ENCODE measurements at places on chromosomes 3 and 15.

GRCh38 chr15:39948817-39949216 lies 14.9 kb downstream of the EIF2AK4 start:
- DNase-seq, result no peak

GRCh38 chr3:106345353-106346027 lies 476.7 kb upstream of the CBLB start:
- DNase-seq, result no peak

DNA sequence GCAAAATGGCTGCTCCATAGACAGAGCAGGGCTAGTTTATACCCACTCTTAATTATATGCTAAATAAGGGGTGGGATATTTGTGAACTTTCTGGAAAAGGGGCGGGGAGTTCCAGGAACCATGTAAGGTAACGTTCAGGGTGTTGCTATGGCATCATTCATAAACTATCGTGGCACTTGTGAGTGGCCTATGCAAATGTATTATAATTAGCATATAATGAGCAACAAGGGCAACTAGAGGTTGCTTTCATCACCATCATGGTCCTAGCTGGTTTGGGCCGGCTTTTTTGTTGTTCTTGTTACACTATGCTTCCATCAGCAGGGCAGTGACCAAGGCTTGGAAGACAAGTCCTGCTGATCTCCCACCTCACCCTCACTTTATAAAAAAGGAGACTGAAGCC lies 43.2 kb upstream of the FGD5 start:
- no peak for DNase-seq

GRCh38 chr3:23926246-23926645 lies 9.3 kb downstream of the RPL15 start:
- DNase-seq, result no peak

- no peak for DNase-seq
Measured at GRCh38 chr3:60094392-60094947, 1044.6 kb upstream of the CFAP20DC start.

GRCh38 chr3:151210676-151211381 lies 7.8 kb upstream of the GPR171 start:
- no peak for DNase-seq

DNA sequence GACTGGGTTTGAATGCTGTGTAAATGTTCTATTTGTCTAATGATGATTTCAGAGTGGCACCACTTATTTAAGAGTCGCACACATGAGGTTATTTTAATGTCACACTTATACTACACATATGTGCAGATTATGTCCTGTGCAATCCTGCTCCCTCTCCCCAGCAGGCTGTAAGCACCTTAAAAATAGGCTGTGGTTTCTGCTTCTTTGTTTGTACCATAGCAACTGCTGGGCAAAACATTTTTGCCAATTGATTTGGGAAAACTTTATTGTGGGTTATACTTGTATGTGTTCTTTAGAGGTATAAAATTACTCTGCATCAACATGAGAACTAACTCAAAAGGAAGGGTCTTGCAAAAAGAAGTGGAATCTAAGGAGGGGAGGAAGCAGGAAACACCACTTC lies 318.5 kb downstream of the NTRK3 start:
- no peak for DNase-seq

DNA sequence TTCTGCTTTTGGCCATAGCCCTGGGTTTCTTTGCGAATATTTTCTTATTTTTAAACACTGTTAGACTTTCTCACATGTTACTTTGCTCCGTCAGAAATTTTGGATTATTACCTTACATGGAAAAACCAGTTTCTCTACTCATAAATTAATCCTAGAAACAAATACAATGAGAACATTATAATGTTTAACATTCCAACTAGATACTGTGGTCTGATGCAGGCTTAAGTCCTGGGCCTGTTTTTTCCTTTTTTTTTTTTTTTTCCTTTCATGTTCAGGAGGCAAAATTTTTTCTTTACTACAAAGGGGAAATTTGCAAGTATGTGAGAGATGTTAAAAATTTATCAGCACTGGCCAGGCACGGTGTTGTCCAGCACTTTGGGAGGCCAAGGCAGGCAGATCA lies 28.9 kb downstream of the POPDC2 start:
- no peak for DNase-seq

- DNase-seq, result no peak
Measured at GRCh38 chr15:100132309-100132708, 209.5 kb downstream of the ADAMTS17 start.

All from C1 segment of cervical spinal cord (tissue), 14 donors.